Stimulated activated naive CD8-positive, alpha-beta T cell treated with anti-CD3 and anti-CD28 coated beads, Interleukin-15, amount 100 ng/mL, for 72 hours (primary cell): ENCODE measurements at places on chromosomes 2 and 18.

DNA sequence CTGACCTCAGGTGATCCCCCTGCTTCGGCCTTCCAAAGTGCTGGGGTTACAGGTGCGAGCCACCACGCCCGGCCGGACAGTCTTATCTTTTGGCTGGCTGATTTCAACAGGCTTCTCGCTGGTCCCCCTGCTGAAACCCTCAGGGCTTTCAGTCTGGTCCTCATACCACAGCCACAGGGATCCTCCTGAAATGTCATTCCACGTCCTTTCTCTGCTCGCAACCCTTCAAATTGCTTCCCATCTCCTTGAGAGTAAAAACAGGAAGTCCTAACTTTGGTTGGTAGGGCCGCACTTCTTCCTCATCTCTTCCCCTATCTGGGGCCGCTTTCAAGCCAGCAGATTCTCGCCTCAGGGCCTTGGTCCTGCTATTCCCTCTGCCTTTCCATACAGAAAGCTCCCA, 1.4 kb upstream of the CAB39 start:
- no peak for DNase-seq

DNA sequence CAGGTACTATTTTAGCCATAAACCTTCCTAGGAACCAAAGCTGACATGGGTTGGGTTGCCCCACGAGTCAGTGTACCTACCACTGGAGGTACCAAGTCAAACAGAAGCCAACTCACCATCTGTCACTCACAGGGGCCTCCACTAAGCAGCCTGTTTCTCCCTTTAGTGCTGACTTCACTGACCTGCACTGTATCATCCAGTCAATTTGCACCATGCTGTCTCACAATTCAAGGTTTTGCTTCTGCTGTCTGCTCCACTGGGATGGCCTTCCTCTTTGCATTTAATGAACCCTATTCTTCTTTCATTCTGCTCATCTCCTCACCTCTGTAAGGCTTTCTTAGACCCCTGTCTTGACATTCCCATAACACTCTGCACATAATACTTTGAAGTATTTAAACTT, 47.2 kb downstream of the EIF2AK3 start:
- no peak for DNase-seq

DNA sequence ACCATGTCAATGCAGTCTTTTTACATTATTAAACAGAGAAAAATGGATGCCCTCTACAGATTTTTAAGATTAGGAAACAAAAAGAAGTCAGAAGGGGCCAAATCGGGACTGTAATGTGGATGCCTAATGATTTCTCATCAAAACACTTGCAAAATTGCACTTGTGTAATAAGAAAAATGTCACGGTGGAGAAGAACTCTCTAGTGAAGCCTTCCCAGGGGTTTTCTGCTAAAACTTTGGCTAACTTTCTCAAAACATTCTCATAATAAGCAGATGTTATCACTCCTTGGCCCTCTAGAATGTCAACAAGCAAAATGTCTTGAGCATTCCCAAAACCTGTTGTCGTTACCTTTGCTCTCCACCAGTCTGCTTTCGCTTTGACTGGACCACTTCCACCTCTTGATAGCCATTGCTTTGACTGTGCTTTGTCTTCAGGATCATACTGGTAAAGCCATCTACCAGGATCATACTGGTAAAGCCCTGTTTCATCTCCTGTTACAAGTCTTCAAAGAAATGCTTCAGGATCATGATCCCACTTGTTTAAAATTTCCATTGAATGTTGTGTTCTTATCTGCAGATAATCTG, 226.8 kb downstream of the TNS1 start:
- no peak for DNase-seq

- DNase-seq: no peak
Measured at GRCh38 chr2:156745619-156746018, 309.4 kb downstream of the GPD2 start.

DNA sequence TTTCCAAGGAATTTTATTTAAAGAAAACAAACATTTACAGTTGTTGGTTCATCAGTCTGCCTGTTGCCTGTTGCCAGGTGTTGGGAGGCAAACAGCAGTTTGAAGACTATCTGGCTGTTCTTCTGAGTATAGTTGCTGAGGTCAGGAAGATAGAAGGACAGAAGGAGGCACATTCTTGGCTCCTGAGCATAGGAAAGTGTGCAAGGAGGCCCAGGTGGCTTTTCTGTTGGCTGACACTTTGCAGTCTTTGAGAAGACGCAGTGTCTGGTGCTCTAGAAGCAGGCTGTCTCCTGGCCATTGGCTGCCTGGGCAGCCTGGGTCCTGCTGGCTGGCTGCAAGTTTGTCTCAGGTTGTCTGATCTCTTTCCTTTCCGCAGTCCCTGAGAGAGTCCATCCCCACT, 36.4 kb downstream of the TMEM17 start:
- no peak for DNase-seq

DNA sequence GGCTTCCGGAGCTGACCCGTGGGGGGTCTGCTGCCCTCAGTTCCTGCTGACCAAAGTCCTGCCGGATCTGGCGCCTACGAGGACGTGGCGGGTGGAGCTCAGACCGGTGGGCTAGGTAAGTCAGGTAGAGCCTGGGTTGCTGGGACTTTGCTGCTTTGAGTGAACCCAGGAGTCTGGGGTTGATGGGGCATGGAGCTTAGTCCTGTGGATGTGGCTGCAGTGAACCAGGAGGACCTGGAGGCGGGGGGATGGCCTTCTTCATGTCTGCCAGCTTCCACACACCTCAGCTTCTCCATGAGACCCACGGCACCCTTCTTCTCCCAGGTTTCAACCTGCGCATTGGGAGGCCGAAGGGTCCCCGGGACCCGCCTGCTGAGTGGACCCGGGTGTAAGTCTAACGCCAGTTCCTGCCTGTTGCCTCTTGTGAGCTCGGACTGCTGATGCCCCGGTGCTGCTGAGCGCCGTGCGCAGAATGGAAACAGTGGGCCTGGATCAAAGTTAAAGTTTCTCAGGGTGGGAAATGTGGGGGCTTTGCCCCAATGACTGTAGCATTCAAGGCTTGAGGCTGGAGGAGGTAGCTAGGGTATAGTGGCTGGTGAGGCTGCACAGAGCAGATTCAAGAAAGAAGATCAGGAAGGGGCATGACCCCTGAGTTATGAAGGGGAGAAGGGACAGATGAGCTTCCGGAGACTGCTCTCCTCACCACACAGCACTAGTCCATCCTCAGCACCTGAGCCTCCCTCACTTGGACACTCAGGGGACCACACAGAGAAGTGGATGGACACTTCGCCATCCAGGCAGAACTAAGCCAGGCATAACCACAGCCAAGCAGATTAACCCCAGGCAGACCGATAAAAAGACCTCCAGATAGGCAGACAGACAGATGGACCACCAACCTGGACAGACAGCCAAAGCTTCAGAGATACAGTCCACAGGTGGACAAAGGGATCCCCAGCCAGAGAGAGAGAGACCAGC, 17.3 kb downstream of the PTPN18 start:
- DNase-seq: no peak

- no peak for DNase-seq
Measured at GRCh38 chr2:29770846-29771245, 150.5 kb downstream of the ALK start.

- no peak for DNase-seq
Measured at GRCh38 chr2:122083256-122084048, 328.0 kb downstream of the TSN start.

GRCh38 chr2:139383532-139383931, 603.3 kb upstream of the NXPH2 start:
- DNase-seq: no peak

DNA sequence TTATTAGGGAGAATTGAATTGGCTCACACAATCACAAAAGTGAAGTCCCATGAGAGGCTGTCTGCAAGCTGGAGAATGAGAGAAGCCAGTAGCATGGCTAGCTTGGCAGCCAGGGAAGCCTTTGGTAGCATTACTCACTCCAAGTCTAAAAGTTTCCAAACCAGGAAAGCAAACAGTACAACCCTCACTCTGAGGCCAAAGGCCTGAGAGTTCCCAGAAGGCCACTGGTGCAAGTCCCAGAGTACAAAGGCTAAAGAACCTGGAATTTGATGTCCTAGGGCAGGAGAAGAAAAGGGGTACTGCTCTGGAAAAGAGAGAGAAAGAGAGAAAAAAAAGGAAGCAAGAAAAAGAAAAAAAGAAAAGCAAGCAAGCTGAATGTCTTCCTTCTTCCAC, 318.2 kb downstream of the RND3 start:
- no peak for DNase-seq

- no peak for DNase-seq
Measured at GRCh38 chr2:47093626-47094025, 61.5 kb downstream of the STPG4 start.

- DNase-seq: no peak
Measured at GRCh38 chr2:200417366-200417765, 92.5 kb downstream of the KCTD18 start.

DNA sequence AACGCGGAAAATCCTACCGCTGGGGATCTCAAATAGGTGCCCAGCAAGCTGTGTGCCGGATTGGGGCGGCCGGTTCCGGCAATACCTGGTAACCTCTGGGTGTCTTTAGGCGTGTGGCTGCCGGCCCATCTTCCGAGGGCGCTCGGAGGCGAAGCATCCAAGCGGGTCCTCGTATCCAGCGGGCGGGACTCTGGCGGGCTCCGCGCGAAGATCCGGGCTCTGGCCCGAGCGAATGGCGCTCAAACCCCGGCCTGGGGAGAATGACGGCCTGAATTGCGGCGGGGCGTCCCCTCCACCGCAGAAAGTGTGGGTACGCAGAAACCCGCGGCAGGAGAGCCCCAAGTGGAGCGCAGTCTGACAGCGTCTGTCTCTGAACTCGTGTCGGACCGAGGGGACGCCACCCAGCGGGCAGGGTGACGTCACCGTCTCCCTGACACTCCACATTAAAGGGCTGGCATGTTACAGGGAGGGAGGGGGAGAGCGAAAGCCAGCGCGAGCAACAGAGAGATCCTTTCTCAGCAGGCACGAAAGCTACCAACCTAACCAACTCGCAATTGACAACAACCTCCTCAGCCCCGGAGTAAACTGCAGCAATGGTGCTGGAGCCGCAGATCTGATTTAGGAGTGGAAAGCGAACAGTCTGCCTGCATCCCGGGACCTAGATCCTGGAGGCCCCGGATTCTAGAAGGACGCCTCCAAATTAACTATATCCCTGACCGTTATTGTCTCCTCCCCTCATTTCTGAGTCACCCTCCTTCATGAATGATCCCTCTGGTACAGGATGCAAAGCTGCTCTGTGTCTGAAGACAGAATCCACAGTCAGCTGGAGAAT, at the start of gene SKOR2:
TSS of gene SKOR2 (minus strand) at position 372 of the 832 bp plus-strand sequence. CDS start 2,477 bp downstream, outside the sequence.
- no peak for DNase-seq

GRCh38 chr2:54396798-54397197, 59.3 kb upstream of the SPTBN1 start:
- no peak for DNase-seq

GRCh38 chr2:109239720-109240119, 110.7 kb downstream of the SH3RF3 start:
- no peak for DNase-seq

GRCh38 chr2:218960309-218961165, 1.1 kb downstream of the CDK5R2 start:
- DNase-seq: no peak

DNA sequence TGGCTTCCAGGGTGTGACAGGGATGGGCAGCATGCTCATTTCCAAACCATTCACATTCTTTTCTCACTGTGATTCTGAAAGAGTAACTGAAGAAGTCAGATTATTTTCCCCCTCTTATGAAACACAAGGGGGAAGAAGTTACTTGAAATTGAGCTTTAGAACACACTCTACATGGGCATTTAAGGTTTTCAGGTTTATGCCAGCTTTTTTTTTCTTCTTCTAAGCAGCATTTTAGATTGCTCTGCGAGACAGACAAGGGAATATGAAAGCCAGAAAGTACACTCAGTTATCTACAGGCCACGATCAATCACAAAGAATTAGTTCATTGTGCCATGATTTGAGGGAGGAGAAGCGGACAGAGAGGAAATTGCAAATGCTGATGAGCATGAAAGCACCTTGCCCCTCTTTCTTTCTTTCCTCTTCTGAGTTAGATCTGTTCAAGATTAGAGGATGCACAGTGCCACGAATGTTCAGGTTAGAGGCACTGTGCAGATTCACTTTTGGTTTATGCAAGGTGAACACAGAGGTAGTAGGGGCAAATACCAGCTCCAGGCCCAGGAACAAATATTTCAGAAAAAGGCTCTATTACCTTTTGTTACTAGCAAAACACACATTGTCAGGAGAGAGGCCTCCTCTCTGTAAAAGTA, 49.2 kb downstream of the CXCR4 start:
- no peak for DNase-seq

- no peak for DNase-seq
Measured at GRCh38 chr18:21054252-21054821, 57.3 kb downstream of the ROCK1 start.

- no peak for DNase-seq
Measured at GRCh38 chr2:25960396-25960795, 21.9 kb downstream of the KIF3C start.

DNA sequence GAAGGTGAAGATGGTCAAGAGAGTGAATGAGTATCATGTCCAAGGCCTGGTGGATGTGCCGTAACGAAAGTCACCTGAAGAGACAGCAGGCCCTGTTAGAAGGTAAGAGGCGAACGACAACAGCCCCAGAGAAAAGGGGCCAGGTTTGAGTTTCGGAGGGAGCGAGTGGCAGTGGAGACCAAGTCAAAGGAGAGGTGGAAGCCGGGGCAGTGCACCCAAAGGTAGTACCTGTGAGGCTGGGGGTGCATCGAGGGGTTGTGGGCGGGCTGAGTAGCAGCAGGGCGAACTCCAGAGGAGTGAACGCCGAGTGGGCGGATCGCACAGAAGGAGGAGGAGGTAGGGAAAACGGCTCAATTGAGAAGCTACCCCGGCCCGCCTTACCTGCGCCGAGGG, 358 bp downstream of the USP37 start:
- no peak for DNase-seq

GRCh38 chr2:14137643-14138042, 494.9 kb upstream of the LRATD1 start:
- DNase-seq: no peak

GRCh38 chr18:24504401-24504800, 44.0 kb downstream of the HRH4 start:
- DNase-seq: no peak

DNA sequence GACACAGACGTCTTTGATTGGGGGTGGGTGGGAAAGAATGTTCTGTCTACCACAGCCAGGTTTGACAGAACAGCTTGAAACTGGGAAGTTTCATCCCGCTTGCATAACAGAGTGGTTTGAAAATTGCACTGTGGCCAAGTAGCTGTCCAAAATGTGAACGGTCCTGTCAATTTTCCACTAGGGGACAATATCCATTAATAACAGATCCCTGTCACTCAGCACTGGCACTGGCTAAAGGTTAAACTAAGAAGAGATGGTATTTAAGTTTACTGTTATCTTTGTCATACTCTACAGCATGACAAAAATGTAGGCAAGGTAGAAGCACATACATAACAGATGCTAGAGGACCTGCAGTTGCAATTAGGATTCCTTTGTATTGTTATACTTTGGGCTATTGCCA, 55.6 kb upstream of the ACMSD start:
- DNase-seq: no peak

GRCh38 chr2:907706-908105, 42.9 kb upstream of the SNTG2 start:
- DNase-seq: no peak
